ENCODE measurements at places on chromosomes 2 and 18.

DNA sequence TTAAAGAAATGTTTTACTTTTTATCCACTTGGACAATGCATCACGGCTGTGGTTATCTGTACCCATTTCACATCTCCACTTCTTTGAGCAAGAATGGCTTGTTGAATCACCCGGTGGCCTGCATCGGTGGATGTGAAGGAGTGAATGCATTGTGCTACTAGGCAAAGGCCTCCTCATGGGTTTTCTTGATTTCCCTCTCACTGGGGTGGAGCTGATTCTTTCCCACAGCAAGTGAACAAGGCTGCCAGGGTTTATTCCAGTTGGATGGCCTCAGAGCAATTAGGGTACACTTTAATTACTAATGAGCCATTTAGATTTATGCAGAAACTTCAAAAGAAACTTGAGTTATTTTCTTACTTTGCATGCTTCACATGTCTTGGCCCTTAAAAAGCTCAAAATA is 387.1 kb downstream of the RND3 start:
- no peak for DNase-seq

GRCh38 chr2:105243961-105244360 is 2.4 kb downstream of the GPR45 start:
- DNase-seq = peak; percentile 54

- DNase-seq = no peak
Measured at GRCh38 chr2:63866009-63866709, 24.5 kb downstream of the UGP2 start.

DNA sequence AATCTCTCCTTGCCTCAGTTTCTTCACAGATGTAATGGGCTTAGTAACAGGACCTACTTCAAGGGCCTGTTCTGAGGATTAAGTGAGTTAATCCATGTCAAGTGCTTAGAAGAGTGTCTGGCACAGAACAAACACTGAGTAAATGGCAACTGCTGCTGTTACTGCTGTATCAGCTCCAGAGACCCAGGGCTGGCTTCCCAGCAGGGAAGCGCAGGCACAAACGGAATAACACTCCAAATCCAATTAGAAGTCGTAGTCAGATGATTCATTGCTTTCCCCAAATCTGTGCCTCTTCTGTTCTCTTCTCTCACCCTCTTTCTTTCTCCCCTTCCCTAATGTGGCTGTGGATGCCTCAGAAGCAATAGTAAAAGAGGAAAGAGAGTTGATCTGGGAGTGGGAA is 101.1 kb upstream of the FZD7 start:
- DNase-seq = peak; percentile 97

GRCh38 chr18:42976869-42977590 is 138.5 kb downstream of the RIT2 start:
- DNase-seq = no peak

DNA sequence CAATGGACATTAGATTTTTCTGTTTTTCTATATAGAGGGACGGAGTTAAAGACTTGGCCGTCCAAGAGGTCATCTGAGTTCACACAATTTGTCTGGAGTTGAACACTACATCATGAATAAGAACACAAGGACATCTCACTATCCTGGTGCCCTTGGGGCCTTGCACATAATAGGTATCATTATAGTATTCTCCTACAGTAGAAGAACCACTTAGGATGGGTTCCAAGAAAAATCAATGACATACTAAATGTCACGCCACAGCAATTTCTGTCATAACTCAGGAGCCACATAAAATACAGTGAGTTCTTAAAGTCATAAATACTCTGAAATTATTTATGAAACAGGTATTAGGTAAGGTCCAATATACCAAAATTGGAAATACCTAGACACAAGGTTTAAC is 154.4 kb downstream of the NCKAP5 start:
- DNase-seq = no peak

- DNase-seq = no peak
Measured at GRCh38 chr2:51448911-51449310, 417.0 kb upstream of the NRXN1 start.

DNA sequence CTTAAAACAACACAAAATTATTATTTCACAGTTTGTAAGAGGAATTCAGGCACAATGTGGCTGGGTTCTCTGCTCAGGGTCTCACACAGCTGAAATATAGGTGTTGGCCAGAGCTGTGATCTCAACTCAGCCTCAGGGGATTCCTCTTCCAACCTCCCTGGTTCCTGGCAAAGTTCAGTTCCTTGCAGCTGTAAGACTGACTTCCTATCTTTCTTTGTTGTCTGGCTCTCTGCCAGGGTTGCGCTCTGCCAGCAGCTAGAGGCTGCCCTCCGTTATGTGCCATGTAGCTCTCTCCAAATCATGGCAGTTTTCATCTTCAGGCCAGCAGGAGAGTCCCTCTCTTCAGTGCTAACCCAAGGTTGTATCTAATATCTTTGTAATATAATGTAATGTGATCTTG is 272.5 kb upstream of the KCNJ3 start:
- no peak for DNase-seq

- no peak for DNase-seq
Measured at GRCh38 chr2:105378921-105379383, 19.9 kb downstream of the FHL2 start.

GRCh38 chr18:49788327-49788898 is 24.9 kb downstream of the ACAA2 start:
- no peak for DNase-seq

DNA sequence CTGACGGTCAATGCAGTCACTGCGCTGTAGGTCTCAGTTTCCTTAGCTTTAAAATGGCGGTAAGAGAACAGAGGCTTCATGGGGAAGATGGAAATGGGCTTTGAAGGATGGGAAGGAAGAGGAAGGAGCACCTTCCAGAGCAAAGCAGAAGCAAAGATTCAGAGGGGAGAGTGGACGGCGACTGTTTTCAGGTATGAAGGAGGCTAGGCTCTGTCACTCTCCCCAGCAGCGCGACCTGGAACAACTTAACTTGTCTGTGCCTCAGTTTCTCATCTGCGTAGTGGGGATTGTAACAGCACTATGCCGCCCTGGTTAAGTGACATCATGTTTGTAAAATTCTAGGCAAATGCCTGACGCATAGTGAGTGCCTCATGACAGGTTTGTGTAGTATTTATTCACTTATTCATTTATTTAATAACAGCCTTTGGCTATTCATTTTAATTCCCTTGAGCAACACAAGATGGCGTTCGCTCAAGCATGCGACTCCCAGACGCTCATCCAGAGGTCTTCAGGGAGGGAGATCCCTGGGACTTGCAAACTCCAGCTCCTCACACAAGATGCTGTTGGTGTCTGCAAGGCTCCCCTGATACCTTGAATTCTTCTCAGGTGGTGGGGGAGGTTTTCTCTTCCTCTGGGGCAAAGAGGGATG is 336.3 kb downstream of the DYSF start:
- DNase-seq = peak; percentile 3

- peak; percentile 89 for DNase-seq
Measured at GRCh38 chr2:45935791-45936622, 284.5 kb downstream of the PRKCE start.

GRCh38 chr2:365367-366275 is 77.7 kb upstream of the ALKAL2 start:
- no peak for DNase-seq

DNA sequence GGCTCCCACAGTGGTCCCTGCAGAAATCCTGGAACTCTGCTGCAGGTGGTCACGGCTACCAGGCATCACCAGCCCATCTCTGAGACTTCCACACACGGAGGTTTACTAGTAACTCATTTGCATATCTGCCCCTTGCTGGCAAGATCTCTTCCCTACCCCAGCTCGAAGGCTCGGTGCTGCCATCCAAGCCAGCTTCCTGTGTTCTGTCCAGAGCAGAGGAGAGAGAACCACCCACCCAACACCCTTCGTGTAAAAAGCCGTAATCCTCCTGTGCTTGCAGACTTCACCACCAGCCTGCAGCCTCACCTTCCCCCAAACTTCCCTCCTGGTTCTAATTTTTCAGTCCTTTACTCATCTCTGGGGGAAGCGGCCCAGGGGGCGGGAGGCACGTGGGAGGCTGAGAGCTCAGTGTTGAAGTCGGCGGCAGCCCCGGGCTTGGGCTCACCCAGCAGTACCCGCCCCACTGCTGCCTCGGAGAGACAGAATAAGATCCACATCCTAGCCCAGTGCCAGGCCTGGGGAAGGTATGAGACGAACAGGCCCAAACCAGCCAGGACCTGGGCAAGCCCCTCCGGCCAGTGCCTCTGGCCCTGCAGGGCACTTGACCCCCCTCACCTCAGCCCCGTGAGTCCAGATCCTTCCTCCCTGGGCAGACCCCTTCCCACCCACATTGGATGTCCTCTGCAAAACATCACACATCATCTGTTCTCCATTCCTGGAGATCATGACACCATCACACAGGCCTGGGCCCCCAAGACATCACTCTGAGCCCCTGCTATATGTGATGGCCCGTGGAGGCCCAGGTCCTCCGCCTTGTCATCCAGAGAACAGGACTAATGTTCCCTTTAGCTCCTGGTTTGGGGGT is 145.8 kb upstream of the ID2 start:
- no peak for DNase-seq

DNA sequence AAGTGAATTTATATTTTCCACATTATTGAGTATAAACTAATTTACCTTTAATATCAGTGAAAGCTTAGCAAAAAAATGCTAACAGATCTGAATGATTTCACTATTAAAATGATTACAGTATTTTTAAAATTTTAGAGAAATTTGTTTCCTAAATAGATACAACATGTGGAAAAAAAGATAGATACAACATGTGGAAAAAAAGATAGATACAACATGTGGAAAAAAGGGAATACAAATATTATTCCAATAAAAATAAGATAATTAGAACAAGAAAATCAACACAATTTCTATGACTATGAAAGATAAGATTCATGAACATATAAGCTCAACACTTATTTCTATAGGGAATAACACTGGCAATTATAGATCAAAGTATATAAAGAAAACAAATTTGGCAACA is 865.9 kb upstream of the VRK2 start:
- DNase-seq = no peak

DNA sequence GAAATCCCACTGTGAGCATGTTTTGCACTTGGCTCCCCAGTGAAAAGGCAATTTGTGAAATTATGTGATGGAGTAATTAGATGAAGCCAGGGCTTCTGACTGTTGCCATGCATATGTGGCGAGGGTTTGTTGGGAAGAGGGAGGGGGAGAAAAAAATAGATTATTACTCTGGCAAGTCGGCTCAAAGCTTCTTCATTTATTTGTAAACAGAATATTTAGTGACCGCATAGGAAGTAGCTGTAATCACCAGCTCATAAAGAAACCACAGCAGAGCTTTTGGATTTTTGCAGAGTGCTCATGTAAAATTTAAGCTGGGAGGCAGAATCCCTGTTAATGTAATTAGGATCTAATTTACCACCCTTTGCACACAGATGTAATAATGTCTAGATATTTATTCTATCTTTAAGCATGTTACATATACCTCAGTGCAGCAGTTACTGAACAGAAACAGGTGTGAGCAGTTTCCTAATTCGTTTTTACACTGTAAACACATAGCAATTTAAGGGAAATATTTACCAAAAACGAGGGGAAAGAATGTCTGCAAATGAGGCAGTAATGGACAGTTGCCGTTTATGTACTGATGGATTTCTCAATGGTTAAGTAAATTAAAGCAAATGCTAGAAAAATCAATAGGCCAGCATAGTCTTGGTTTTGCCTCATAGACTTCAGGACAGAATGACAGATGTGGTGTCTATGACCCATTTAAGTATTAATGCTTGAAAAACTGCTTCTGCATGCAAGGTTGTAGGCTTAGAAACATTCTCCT is 87.9 kb downstream of the MEIS1 start:
- DNase-seq = peak; percentile 27

- DNase-seq = peak; percentile 8
Measured at GRCh38 chr2:195859513-195859912, 202.5 kb downstream of the SLC39A10 start.

GRCh38 chr18:72999971-73000607 is 132.3 kb upstream of the NETO1 start:
- no peak for DNase-seq

DNA sequence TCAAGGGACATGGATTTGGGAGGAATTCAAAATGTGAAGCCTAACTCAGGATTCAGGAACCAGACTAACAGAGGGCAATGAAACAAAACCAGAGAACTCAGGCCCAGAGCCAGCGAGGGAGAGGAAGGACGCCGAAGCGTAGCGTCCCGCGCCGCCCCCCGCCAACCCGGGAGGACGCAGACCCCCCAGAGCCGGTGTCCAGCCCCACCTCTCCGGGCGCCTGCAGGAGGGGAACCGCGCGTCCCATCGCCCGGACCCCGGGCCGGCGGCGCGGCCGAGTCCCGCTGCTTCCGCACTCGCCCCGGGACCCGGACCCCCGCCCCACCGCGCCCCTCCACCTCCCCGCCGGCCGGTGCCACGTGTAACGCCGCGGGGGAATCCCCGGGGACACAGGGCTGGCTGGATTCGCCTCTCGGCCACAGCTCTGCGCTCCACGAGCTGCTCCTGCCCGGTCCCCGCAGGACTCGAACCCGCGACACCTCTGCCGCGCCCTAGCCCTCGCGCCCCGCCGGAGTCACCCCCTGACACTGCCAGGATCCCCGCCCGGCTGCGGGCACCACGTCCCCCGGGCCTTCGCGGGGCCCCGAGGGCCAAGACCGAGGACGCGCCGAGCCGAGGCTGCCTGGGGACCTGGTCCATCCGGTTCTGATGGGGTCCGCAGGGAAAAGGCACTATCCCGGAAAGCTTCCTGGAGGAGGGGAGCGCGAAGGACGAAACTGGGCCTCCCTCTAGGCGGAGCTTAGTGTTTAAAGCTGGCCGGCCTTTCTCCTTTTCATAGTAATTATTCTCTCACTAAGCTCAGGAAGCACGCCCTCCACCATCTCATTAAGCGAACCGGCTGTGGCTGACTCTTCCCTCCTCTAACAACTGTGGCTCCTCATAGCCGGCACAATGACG is 40.4 kb upstream of the FAM124B start:
- peak; percentile 62 for DNase-seq

DNA sequence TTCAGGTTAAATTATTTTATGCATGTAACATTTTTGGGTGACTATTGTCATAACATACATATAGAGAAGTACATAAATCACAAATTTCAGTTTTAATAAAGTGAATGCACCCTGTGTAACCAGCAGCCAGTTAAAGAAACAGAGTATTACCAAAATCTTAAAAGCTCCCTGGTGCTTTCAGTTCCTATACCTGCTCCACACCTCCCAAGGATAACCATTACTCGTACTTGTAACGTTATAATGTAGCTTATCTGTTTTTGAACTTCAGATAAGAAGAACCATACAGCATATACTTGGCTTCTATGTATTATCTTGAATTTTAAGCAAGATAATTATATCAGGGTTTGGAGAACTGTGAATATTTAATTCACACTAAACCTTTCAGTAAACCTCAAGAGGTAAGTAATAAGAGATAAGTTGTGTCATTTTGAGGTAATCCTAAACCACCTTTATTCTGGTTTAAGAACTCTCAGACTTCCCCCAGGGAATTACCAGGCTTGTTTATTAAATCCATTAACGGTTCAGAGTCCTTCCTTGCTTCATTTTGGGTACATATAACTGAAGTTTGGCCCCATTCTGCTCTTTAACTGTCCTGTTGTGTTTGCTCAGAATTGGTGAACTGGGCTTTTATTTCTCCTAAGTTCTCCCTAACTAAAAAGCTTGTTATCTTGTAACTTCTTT is 58.6 kb downstream of the LCLAT1 start:
- peak; percentile 74 for DNase-seq

All from NCI-H82 (cell line).